ENCODE measurements at places on chromosomes 7 and 10.

DNA sequence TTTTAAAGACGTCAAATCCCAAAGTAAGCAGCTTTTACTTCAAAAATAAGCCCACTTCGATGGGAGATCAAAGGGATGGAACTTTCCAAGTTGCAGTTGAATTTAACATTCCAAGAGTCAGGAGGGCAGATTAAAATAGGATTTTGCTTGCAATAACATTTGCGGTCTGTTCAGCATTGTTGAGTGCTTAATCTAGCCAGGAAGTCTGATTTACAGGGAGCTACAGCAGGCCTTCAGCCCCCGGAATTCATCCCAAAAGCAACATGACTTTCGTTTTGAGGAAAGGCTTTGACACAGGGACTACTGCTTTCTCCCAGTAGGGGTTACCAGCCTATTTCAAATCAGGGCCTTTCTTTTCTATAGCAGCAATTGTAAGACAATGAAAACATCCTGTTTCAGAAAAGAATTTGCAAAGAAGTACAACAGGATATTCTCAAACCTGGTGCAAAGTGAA, 279.6 kb upstream of the PITRM1 start:
- no peak for DNase-seq

- peak; percentile 1 for DNase-seq
Observed at GRCh38 chr10:46550795-46551700, 5.4 kb downstream of the GPRIN2 start.

DNA sequence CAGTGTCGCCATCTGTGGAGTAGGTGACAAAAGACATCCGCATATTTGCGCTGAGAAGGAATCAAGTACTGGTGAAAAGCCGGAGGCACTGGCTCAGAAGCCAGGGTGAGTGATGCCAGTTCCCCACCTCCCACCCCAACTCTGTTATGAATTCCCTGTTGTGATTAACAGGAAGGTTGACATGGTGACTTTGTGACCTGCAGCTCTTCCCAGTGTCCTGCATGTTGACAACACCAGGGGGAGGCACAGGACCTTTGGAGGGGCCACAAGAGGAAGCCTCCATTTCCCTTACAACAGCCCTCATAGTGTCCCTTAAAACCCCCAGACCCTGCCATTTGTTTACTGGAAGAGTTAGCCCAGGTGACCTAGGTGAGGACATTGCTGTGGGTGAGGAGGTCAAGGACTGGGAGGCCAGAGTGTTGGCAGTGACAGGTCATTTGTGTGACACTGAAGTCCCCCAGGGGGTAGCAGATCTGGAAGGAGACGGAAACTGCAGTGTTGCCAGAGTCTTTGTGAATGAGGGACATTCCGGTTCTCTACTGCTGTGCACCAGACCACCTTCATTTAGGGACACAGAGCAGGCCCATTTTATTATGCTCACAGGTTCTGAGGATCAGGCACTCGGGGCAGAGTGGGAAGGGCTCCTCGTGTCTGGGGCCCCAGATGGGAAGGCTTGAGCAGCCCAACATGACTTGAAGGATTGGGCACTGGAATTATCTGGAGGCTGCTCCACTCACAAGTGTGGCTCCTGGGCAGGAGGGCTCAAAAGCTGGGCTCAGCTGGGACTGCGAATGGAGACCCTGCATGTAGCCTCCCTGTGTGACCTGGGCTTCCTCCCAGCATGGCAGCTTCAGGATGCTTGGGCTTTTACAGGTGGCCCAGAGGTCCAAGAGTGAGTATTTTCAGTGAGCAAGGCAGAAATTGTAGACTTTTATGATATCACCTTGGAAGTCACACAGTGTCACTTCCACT, 13.0 kb upstream of the ANTXRL start:
- no peak for DNase-seq

DNA sequence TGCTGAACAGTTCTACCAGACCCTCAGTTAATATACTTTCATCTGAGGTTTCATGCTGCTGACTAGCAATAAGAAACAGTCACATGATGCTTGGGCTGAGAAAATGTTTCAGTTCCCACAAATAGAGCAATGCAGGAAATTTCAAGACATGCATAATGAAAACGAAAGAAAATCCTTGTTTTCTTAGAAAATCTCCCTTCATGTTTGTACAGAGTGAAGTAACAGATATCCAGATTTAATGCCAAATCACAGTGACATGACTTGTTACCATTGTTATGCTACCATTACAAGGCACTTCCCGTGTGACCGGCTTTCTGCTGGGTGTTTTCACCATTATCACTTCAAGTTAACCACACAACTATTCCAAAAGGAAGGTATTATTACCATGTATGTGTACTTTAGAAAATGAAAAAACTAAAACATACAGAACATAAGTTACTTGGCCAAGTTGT, 121.7 kb downstream of the DOCK4 start:
- no peak for DNase-seq

GRCh38 chr10:104435822-104436221, 82.2 kb downstream of the CFAP58 start:
- no peak for DNase-seq
